ENCODE measurements at places on chromosomes 7 and 10.
A peak's percentile ranks its signal among the peaks of the same experiment; 100 is the strongest.

DNA sequence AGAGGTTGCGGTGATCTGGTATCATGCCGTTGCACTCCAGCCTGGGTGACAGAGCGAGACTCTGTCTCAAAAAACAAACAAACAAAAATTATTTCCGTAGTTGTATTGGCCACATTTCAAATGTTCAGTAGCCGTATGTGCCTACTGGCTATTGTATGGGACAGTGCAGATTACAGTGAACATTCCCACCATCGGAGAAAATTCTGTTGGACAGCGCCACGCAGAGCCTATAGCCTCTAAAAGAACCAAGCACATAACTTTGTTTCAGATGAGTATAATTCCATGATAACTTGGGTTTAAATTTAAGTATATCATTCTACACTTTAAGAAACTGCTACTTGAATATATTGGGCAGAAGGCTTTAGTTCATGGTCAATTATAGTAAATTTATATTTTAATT lies 5.4 kb downstream of the TMEM178B start:
- DNase-seq = no peak

DNA sequence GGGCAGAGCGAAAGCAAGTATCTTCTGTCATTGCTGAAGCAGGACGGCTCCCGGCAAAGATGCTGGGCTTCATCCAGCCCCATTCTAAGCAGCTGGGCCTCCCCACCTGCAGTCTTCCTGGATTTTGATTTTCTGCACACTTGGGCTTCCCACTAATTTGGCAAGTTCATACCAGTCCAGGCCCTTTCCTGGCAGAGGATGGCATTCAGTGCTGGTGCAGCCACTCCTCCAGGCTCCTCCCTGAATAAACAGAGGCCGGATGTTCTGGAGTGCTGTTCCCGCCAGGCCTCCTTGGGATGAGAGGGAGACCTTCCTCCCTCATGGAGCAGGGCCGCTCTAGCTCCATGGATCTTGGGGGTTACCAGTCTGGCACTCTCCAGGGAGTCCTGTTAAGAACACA lies 3.4 kb downstream of the BAG3 start:
- no peak for DNase-seq

DNA sequence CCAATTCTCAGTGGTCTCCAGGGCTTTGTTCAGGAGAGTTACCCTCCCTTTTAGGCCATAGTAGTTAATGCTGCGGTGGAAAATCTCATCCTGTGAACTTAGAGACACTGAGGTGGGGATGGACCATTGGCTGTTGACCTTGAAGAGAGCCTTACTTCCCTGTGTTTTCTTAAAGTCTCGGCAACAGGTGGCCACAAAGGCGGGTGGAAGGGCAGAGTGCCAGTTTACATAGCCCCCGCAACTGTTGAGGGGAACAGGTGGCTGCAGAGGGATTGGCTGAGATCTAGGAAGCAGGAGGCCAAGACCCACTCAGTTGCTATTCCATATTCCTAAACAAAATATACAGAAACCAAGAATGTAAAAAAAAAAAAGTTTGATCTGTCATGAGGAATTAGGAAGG lies 160.6 kb downstream of the ST7 start:
- DNase-seq = peak; percentile 19

DNA sequence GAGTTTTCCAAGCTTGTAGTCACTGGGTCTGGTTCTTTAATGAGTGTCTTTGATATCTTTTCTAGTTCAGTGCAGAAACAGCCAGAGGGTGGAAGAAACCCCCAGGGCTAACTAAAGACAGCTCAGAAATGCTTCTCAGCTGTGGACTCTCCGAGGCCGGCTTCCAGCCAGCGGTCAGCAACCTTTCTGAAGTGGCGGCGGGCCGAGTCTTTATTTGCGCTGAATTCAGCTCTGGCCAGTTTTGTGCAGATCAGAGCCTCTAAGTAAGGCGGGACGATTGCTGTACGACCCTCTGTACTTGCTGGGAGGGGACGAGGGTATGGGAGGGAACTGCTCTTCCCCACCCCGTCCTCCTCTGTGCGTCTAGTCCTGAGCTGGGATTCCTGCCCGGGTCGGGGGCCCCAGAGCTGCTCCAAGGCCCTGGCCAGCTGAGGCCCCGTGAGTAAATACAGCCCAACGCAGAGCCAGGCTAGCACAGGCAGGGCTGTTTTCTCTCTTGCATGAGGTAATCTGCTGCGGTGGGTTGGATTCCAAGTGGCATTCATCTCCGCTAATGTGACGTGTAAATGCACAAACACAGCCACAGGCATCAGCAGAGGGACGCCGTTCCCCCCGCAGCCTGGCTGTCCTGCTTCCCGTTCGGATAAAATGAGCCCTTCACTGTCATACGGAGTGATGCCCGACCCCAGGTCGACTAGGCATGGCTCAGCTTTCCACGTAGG lies 159.8 kb downstream of the PIP4K2A start:
- DNase-seq = peak; percentile 88

DNA sequence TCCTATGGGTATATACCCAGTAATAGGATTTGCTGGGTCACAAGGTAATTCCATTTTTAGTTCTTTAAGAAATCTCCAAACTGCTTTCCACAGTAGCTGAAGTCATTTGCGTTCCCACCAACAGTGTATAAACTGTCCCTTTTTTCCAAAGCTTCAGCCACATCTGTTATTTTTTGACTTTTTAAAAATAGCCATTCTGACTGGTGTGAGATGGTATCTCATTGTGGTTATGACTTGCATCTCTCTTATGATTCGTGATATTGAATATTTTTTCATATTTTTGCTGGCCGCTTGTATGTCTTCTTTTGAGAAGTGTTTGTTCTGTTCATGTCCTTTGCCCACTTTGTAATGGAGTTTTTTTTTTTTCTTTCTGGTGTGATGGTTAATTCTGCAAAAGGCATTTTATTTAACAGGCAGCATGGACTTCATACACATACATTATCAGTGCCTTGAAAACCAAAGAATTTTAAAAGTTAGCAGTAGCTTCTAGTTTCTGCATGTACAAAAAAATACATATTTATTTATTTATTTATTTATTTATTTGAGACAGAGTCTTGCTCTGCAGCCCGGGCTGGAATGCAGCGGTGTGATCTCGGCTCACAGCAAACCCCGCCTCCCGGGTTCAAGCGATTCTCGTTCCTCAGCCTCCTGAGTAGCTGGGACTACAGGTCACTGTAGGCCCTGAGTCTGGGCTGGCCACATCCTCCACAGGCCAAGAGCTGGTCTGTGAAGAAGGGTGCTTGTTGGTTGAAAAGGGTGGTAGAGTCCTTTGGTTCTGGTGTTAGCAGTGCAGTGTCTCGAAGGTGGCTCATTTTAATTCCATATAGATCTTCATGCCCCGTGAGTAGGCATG lies 32.3 kb downstream of the AGR3 start:
- DNase-seq = no peak

GRCh38 chr10:32239769-32240168 lies 107.2 kb downstream of the EPC1 start:
- DNase-seq = no peak

GRCh38 chr7:46145412-46145811 lies 224.3 kb upstream of the IGFBP3 start:
- peak; percentile 29 for DNase-seq

- no peak for DNase-seq
Observed at GRCh38 chr10:28810057-28810870, 132.9 kb downstream of the BAMBI start.

DNA sequence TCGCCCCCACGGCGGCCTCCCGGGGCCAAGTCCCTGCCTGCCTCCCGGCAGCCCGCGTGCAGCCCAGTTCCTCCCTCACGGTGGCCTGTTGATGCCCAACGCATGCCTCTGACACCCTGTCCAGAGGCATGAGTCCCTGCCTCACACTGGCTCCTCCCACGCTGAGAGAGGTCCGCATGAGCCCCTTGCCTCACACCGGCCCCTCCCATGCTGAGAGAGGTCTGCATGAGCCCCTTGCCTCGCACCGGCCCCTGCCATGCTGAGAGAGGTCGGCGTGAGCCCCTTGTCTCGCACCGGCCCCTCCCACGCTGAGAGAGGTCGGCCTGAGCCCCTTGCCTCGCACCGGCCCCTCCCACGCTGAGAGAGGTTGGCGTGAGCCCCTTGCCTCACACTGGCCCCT lies 59.9 kb downstream of the CCDC201 start:
- DNase-seq = no peak

- no peak for DNase-seq
Observed at GRCh38 chr7:36820527-36821170, 96.4 kb upstream of the AOAH start.

DNA sequence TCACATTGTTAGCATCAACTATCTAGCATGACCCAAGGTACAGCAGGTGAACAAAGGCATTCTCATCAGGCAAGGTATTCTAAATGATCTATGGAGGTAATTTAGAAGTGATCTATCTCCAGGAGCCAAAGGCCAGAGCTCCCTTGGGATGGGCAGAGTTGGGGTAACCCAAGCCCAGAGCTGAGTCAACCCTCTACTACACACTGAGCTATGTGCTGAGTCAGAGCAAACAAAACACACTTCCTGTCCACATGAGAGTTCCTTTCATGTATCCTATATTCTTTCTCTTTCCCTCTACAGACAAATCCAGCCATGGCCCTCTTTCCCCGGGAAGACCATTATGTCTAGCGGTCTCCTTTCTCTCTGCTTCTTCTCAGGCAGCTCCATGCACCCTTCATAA lies 68.2 kb upstream of the AGK start:
- no peak for DNase-seq

DNA sequence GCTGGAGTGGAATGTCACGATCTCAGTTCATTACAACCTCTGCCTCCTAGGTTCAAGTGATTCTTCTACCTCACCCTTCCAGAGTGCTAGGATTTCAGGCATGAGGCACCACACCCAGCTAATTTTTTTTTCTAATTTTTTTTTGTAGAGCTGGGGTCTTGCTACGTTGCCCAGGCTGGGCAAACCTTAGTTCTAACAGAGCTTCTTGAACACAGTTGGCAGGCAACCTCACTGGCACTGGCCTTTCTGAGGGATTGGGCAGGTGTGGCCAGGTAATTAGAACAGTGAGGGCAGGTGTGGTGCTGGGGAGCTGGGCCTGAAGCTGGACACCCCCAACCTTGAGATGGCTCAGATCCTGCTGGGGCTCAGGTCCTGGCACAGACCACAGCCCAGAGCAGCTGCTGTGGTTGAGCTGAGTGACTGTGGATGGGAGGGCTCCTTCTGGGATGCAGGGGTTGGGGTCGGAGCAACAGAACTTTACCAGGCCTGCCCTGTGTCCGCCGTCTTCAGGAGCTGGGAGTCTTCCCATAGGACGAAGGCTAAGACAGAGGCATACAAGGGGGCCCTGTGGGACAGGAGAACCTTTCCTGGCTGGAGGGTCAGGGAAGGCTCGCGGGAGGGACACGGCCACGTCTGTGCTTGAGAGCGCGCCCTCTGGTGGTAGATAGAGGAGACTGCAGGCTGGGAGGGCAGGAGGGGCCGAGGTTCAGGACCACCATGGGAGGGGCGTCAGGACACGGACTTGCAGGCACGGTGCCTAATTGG lies 48.2 kb downstream of the COL26A1 start:
- DNase-seq = peak; percentile 32

DNA sequence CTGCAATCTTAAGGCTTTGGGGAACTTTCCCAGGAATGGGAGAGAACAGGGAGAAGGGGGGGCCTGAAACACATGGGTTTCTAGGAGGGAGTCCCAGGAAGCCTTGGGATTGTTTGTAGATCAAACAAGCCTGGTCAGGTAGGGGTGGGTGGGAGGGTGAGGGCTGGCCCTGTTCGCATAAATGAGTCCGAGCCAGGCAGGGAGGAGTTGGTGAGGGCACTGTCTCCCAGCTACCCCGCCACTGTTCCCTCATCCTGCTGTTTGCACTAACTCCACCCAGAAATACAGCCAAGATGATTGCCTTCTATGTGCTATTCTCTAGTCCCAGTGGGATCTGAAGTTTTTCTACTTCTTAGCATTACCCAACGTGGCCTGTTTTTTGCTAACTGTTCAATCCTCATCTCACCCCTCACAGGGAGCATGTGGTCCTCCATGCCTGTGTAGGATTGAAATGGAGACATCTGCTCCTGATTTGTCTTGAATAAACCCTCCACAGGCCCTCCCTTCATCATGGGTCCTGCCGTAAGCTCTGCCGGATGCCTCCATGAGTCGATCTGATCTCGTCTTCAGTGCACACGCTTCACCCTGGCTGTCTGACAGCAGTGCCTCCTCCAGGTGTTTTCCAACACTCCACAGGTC lies 257.0 kb downstream of the COBL start:
- no peak for DNase-seq

- no peak for DNase-seq
Observed at GRCh38 chr7:41047211-41047610, 655.7 kb downstream of the INHBA start.

GRCh38 chr10:97590082-97590747 lies 694 bp downstream of the C10orf62 start:
- no peak for DNase-seq

DNA sequence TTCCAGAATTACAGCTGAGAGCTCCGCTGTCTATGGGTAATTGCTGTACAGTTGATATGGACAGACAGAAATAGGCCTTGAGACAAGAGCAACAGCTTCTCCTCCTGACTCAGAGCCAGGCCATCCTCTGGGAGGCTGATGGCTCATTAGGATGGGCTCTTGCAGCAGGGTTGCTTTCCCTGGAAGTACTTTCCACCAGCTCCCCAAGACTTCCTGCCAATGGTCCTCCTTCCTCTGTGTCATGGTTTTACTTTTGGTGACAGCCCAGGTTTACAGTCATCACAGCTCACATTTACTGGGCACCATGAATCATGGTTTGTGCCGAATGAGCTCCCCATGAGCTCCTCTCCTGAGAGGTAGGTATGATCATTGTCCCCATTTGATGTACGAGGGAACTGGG lies 131.8 kb downstream of the HECW1 start:
- DNase-seq = no peak

GRCh38 chr10:71708301-71708703 lies 11.3 kb downstream of the C10orf105 start:
- DNase-seq = peak; percentile 56

GRCh38 chr7:4789194-4790077 lies 14.0 kb downstream of the AP5Z1 start:
- DNase-seq = no peak

- DNase-seq = no peak
Observed at GRCh38 chr7:130290745-130291144, 2.2 kb upstream of the CPA4 start.

GRCh38 chr10:106707657-106708056 lies 456.8 kb downstream of the SORCS1 start:
- no peak for DNase-seq

DNA sequence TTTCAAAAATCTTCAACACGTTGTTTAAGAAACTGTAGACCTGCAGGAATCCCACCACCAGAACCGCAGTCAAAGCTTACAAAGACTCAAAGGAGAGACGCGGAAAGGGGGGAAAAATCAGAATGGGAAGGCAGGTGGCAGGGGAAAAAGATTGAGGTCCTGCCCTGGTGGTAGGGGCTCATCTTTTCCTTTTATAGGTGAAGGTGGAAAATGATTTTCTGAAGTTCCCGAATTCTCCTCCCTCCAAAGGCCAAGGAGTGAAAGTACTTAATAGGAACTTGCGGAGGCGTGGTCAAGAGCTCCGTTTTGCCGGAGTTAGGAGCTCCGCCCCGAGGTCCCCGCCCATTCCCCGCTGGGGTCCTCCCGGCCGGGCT lies 724 bp downstream of the BBIP1 start:
- DNase-seq = peak; percentile 94

All from hindlimb muscle (tissue), 1 donor.